ENCODE measurements at places on chromosomes 7 and 10. TPM values are rescaled to one million over a fixed set of nuclear protein-coding genes. Genes with fewer than 3 reads are reported as not detected.
A peak's percentile ranks its signal among the peaks of the same experiment; 100 is the strongest.

DNA sequence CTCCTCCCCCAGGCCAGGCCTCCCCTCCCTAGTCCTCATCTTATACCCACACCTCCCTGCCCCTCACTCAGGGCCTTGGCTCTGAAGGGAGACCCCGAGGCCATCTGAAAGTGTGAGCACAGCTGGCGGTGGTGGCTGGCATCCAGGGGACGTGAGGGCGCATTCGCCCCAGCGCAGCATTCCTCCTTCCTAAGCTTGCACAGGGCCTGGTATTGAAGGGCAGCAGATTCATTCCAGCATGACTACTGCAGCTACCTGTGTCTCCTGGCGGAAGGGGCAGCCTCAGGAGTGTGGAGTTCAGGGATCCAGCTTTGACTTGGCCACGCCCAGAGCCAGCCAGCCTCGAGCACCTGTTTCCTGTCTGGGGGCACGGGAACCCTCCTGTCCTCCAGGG lies 72.6 kb downstream of the PARP12 start:
- H3K4me3 ChIP-seq = no peak overlapping the region
- no peak for DNase-seq
- no peak overlapping the region for H3K27ac ChIP-seq
- peaks cover 1% of the 10 kb centered on the region for H3K4me1 ChIP-seq
- H3K36me3 ChIP-seq = no peaks in the 10 kb centered on the region
- H3K27me3 ChIP-seq = no peaks in the 10 kb centered on the region

DNA sequence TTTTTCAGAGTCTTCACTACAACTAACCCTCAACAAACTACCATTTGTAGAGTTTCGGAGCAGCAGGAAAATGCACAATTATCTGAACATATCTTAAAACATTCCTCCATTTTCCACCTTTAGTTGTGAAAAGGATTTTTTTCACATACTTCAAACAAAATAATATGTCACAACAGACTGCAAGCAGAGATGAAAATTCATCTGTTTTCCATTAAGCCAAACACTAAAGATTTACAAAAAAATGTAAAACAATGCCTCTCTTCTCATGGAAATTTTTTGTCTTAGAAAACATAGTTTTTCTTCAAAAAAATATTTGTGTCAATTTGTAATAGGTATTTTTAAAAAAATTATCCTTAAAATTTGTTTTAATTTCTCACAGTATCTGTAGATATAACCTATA lies 98.9 kb downstream of the ARHGAP12 start:
- H3K27me3 ChIP-seq = no peaks in the 10 kb centered on the region
- no peak overlapping the region for H3K27ac ChIP-seq
- no peak for DNase-seq
- no peaks in the 10 kb centered on the region for H3K36me3 ChIP-seq

DNA sequence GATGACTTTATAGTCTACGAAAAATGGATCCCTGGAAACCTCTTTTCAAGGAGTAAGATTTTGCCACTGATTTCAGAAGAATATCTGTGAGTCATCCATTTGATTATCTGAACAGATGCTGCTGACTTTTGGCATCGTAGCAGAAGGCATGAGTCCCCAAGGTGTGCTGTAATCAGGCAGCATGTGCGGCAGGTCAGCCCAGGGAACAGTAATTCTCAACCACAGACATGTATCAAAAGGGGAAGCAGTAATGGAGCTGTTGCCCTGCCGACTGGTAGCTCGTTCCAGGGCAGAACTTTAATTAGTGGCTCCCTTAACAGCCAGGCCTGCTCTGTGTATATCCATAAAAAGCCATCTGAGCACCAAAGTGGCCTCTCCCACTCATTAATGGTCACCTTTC lies 5.7 kb upstream of the VWC2 start:
- H3K27me3 ChIP-seq = no peaks in the 10 kb centered on the region
- no peak overlapping the region for H3K4me3 ChIP-seq
- H3K4me1 ChIP-seq = no peaks in the 10 kb centered on the region
- no peak for DNase-seq

DNA sequence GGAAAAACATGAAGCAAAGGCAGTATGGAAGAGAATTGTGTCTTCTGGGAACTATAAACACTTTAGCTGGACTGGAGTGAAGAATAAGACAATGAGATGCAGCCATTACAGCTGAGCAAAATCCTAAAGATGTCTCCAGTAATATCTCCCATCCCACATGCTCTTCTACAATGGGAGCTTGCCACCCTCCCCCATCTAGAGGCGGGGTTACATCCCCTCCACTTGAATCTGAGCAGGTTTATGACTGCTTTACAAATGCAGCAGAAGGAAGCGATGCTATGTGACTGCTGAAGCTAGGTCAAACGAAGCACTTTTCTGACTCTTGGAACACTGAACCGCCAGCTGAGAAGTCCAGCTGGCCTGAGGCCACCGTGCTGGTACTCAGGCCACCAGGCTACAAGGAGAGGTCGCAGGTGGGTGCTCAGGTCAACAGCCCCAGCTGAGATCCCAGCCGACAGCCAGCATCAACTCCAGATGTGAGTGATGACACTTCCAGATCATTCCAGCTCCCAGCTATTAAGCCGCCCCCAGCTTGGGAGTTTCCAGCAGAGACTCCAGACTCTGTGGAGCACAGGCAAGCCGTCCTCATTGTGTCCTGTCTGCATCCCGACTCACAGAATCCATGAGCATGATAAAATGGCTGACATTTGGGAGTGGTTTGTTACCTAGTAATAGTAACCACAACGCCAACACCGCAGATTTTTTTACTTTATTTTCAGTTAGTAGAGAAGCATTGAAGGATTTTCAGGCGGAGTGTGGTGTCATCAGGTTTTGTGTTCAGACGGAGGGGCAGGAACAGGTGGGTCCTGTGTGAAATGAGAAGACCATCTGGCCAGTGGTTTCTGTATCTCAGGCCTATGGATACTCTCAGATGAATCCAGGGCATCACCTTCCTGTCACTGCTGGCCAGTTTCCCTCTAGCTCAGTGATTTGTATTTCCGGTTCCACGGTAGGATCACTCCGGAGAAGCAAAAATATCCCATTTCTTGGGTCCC lies 89.3 kb downstream of the NPY start:
- no peak for DNase-seq
- no peak overlapping the region for H3K4me3 ChIP-seq
- H3K4me1 ChIP-seq = no peaks in the 10 kb centered on the region
- no peaks in the 10 kb centered on the region for H3K36me3 ChIP-seq
- H3K27me3 ChIP-seq = no peaks in the 10 kb centered on the region
- H3K27ac ChIP-seq = no peak overlapping the region

DNA sequence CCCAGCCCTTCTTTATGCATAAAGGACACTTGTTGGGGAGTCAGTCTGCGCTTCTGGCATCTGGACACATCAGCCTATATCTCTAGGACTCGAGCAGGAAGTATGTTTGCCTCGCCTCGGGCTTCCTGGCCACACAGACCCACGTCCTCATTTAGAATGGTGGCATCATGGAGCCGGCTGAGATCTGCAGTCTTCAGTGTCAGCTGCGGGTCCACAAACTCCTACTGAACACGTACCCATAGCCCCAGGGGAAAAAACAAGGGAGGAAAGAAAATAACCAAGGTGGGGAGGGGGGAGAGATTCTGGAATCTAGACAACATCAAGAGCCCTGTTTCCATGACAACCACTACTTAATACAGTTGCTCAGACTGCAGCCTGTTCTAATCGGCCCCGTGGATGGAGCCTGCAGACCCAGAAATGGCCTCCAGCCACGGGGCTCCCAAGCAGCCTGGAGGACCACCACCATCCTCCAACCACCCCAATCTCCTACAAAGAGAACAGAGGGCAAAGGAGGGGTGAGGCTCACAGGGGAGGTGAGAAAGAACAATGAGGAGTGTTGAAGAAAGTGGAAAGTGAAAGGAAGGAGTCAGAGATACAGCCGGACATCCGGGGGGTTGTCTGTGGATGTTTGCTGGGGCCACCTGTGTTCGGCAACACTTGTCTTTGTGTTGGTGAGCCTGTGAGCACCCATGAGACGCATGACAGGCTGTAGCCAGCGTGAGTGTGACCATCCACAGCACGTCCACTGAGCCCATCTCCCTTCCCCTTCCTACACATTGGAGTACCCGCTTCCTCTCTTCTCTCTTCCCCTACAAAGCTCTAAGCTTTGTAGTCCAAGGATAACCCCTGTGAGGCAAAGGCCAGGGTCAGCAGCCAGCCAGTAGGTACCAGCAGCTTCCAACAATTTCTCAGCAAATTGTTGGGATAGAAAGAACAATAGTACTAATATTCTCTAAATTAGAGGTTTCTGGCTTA lies 141.0 kb downstream of the PLXNA4 start:
- no peaks in the 10 kb centered on the region for H3K36me3 ChIP-seq
- no peaks in the 10 kb centered on the region for H3K27me3 ChIP-seq
- no peak overlapping the region for H3K27ac ChIP-seq
- H3K4me1 ChIP-seq = no peaks in the 10 kb centered on the region
- H3K4me3 ChIP-seq = no peak overlapping the region
- no peak for DNase-seq

GRCh38 chr10:105844241-105844640 lies 1203.2 kb downstream of the SORCS3 start:
- no peak overlapping the region for H3K4me3 ChIP-seq
- no peak for DNase-seq
- no peaks in the 10 kb centered on the region for H3K27me3 ChIP-seq
- no peaks in the 10 kb centered on the region for H3K4me1 ChIP-seq

DNA sequence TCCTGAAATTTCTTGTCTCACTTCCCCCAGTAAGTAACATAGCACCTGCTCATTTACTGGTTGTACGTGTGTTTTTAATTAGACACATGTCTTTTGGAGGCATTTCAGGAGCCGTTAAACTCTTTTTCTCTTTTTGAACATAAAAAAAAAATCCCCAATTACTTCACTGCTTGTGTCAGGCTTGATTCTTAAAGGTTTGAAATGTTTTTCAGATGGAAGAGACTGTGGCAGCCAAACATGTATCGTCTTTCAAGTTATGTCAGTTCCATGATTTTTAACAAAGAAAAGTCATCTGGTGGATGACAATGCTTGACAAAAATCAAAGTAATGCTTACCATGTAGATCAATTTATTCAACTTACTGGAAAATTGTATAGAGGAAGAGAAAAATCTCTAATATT lies 585.8 kb downstream of the GATA3 start:
- H3K4me3 ChIP-seq = no peak overlapping the region
- H3K4me1 ChIP-seq = no peaks in the 10 kb centered on the region
- no peaks in the 10 kb centered on the region for H3K27me3 ChIP-seq
- no peak for DNase-seq

DNA sequence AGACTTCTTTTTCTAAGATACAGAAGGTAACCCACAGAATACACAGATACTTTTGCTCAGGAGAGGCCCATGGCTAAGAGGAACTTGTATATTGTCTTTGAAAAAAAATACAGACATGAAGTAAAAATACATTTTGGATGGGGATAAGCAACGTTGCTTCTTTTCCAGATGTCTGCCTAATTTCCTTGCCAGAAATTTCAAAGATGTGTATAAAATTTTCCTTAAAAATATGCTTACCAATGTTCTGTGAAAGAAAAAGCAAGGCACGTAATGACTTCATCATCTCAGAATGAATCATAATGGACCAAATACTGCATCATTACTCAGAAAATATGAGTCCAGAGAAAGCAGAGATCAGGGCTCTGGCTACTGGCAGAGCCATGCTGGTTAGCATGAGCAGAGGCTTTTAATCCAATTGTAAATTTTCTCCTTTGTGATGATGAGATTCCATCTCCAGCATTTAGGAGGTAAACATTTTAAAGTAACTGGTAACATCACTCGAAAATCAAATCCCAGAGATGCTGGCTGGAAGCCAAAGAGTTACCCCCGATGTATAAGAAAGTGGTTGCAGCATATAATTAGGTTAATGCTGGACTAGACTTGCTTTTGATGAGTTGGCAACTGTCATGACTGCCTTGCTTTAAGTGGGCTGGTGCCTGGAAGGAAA lies 272.5 kb downstream of the SEMA3A start:
- H3K27ac ChIP-seq = no peak overlapping the region
- no peak for DNase-seq
- H3K4me3 ChIP-seq = no peak overlapping the region
- no peaks in the 10 kb centered on the region for H3K36me3 ChIP-seq
- no peaks in the 10 kb centered on the region for H3K4me1 ChIP-seq

- peaks cover 27% of the 10 kb centered on the region for H3K4me1 ChIP-seq
- H3K27ac ChIP-seq = peak overlapping the region; percentile 98
- no peak for DNase-seq
- H3K36me3 ChIP-seq = no peaks in the 10 kb centered on the region
Measured at GRCh38 chr10:60943316-60944057, 498 bp downstream of the RHOBTB1 start.

DNA sequence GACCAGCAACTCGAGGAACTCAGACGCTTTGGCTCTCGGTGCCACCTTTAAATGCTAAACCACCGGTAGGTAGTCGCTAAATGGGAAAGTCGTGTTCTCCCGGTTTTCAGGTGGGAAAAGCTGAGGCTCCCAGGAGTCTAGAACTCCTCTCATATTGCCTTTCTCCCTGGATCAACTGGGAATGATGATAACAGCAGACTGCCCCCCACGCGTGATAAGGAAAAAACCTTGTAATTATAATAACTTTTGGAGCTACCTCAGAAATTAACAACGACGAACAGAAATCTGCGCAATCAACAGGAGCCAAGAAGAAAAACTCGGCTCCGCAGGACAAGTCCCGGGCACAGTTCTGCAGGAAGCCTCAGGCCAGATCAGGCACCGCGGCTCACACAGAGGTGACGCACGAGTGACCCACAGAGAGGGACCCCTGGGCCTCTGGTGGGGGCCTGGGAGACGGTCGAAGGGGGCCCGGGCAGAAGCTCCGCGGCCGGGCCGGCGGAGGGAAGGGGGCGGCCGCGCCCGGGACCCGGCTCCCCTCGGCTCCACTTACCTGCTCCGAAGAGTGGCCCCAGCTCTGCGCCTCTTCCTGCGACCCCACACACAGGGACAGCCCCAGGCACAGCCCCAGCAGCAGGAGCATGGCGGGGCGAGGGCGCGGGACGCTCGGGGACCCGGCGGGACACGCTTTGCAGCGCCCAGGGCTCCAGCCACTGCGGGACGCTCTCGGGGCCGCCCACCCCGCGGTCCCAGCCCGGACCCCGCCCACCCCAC lies at the start of gene ITIH5:
TSS of gene ITIH5 (minus strand) at position 714 of the 771 bp plus-strand sequence. CDS start at position 640, 74 bp downstream.
- H3K4me3 ChIP-seq = peak within 1 kb of the TSS; percentile 66
- peak within 1 kb of the TSS; percentile 82 for H3K27ac ChIP-seq
- peaks cover 74% of the 10 kb centered on the region for H3K27me3 ChIP-seq
- peaks cover 7% of the 10 kb centered on the region for H3K4me1 ChIP-seq
- no peaks in the 10 kb centered on the region for H3K36me3 ChIP-seq
- no peak for DNase-seq

- no peaks in the 10 kb centered on the region for H3K27me3 ChIP-seq
- DNase-seq = no peak
- no peaks in the 10 kb centered on the region for H3K36me3 ChIP-seq
- no peak overlapping the region for H3K4me3 ChIP-seq
Measured at GRCh38 chr7:96016735-96017134, 244.4 kb downstream of the DYNC1I1 start.

GRCh38 chr7:71705901-71706596 lies 574.1 kb downstream of the GALNT17 start:
- H3K4me1 ChIP-seq = no peaks in the 10 kb centered on the region
- H3K36me3 ChIP-seq = no peaks in the 10 kb centered on the region
- H3K27ac ChIP-seq = no peak overlapping the region

- no peaks in the 10 kb centered on the region for H3K27me3 ChIP-seq
- H3K4me3 ChIP-seq = no peak overlapping the region
Measured at GRCh38 chr7:74053589-74054186, 25.7 kb downstream of the ELN start.

GAD2 gene
- total RNA-seq = not detected

PRR15 gene
- total RNA-seq = 1.3 TPM

ACTL6B gene
- not detected for total RNA-seq

UPK3BL2 gene
- total RNA-seq = 18.6 TPM

AGR2 gene
- total RNA-seq = 12.4 TPM

PGAM2 gene
- 0.57 TPM for total RNA-seq
